Hepatic stellate cell (primary cell): ENCODE measurements at places on chromosomes 2 and 18.

GRCh38 chr2:43134571-43134889 lies 91.9 kb downstream of the ZFP36L2 start:
- DNase-seq, result no peak

DNA sequence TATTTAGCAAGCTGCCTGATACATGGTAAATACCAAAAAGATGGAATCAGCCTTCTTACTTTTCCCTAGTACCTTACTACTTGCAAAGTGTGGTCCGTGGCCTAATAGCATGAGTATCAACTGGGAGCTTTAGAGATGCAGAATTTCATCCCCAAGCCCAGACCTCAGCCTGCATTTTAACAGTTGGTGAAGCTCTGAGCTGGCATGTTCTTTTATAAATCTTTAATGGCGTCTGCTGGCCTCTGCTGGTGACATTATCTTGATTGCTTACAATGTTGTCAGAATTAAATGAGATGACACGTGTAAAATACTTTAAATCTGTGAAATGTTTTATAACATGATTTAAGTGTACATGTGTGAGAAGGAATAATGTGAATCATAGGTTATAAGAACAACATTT lies 115.1 kb upstream of the NOSTRIN start:
- DNase-seq, result no peak

DNA sequence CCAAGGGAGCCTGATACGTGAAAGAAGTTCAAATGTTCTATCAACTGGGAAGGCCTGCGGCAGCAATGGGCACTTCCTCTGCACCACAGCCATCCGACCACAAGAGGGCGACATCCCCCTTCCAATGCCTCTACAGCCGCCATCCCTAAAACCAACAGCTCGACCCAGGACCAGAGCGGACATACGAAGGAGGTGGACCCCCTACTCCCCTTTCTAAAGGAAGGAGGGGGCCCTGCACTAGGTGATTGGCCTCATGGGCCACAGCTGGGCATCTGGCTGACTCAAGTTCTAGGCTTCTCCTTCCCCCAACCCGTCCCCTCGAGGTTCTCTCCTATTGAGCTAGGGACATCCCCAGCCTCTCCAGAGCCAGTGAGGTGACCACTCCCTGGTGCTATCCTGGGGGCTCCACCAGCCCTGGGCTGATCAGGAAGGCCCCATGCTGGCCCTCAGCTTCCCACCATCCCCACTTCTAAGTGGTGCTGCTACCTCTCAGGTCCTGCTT lies 217.2 kb downstream of the TNS1 start:
- peak; percentile 79 for DNase-seq

DNA sequence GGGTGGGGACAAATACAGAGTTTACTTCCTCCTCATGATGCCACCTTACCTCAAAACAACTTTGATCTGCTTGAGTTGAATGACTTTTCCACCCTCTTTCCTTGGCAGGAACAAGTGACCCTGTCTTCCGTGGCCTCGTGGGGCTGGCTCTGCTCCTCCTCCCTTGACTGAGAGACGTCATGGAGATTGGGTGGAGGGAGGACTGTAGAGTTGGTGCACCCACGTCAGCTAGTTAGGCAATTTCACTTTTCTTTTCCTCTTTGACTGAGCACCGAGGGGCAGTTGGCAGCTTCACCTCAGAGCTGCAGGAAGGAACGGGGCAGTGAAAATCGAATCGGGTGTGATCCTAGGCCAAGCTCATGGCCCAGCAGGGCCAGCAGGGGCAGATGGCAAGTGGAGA lies at the start of gene SP140:
Gene SP140 (plus strand): TSS at position 251 of the 400 bp plus-strand sequence. CDS start 109 bp downstream, at position 360.
- DNase-seq, result no peak

GRCh38 chr2:101619191-101619591 lies 78.3 kb upstream of the MAP4K4 start:
- DNase-seq, result peak; percentile 17

DNA sequence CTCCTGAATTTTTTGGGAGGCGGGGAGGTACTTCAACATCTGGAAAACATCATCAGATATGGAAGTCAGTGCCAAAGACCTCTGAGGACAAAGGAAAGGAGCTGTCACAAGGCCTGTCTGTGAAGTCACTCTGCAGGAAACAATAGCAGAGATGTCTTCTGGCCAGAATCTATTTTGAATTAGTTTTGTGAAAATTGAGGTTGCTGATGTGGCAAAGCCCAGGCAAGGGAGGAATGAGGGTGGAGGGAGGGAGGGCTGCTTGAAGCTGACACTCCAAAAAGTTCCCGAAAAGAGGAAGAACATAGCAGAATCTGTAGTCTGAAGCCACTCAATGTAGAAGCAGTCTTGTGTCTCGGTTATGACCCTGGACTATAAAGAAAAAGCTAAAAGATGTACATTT lies 151.1 kb upstream of the LHCGR start:
- DNase-seq, result no peak

- peak; percentile 16 for DNase-seq
Observed at GRCh38 chr18:56748698-56749268, 97.6 kb downstream of the WDR7 start.

DNA sequence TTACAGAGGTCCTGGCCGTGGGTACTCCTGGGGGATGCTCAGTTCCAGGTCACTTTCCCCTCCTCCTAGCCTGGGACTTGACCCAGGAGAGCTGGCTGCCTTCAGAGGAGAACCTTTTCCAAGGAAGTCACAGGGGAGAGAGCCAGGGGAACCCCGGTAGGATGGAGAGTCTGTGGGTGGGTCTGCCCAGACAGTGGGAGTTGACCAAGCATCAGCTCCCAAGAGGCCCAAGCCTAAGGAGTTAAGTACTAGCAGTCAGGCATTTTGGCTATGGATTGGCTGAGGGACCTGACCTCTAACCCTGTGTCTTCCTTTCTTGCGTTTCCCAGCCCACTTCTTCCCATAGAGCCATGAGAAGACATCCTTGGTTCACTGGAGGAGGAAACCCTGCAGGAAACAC lies 48.8 kb upstream of the PLB1 start:
- no peak for DNase-seq

- DNase-seq, result peak; percentile 24
Observed at GRCh38 chr2:112465382-112465781, 16.6 kb upstream of the TTL start.

- DNase-seq, result no peak
Observed at GRCh38 chr2:223109341-223109740, 57.4 kb downstream of the KCNE4 start.

- DNase-seq, result no peak
Observed at GRCh38 chr2:121472470-121472993, 58.1 kb upstream of the RNU4ATAC start.

DNA sequence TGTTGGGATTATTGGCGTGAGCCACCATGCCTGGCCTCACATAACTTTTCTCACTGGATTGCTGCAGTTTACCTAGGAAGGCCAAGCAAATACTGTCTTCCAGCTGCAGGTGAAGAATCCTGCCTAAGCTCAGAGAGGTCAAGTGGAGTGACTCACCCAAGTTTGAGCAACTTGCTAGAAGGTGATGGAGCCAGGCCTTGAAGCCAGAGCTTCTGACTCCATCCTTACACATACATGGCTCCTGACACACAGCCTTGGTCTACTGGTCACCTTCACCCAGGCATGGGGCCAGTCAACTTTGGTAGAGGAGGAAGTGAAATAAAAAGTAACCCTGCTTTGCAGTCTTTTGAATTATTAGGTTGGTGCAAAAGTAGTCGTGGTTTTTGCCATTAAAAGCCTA lies 93.5 kb downstream of the VWA3B start:
- DNase-seq, result no peak

DNA sequence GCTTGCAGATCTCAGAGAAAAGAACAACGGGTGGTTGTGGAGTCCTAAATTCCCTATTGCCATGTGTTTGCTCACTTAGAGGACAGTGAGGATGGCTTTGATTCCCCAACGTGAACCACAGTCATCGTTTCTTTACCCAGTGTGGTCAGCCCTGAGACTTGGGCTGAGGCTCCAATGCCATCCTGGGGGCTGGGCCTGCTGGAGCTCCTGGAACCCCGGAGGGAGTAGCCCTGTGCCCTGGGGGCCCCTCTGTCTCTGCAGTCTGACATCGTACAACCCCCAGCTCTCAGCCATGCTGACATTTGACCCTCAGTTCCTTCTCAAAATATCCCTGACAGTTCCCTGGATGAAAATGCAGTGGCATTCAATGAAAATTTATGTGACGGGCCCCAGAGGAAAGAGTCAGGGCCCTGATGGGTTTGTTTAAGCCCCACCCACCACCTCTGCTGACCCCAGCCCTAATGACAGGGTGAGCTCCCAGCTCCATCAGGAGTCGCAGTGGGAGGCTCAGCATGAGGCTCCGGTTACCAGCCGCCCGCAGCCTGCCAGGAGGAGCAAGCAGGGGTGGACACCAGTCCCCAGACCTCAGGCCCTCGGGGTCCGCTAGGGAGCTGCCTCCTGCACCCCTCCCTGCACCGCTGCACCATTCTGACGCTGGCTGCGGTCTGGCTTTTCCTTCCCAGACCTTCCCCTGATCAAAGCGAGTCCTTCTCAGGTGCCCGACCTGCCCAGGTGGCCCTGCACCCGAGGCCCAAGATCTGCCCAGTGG lies 120.9 kb downstream of the TWIST2 start:
- DNase-seq, result no peak

DNA sequence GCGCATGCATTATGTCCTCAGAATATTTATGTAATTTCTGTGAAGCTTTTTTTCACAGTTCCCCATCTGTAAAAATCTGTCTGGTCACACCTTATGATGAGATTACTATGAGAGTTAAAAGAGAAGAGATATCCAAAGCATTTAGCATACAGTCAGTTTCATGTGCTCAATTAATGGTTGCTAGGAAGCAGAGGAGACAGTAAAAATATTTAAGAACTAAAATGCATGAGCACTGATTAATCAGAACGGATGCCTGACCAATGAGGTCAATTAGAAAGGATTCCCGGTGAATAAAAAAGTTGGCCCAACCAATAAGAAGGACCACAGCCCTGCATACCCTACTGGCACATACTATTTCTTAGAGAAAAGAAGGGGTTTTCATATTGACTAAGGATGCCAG lies 12.0 kb upstream of the CRIM1 start:
- DNase-seq, result no peak

GRCh38 chr2:170717991-170718589 lies 3.0 kb downstream of the SP5 start:
- DNase-seq, result no peak

DNA sequence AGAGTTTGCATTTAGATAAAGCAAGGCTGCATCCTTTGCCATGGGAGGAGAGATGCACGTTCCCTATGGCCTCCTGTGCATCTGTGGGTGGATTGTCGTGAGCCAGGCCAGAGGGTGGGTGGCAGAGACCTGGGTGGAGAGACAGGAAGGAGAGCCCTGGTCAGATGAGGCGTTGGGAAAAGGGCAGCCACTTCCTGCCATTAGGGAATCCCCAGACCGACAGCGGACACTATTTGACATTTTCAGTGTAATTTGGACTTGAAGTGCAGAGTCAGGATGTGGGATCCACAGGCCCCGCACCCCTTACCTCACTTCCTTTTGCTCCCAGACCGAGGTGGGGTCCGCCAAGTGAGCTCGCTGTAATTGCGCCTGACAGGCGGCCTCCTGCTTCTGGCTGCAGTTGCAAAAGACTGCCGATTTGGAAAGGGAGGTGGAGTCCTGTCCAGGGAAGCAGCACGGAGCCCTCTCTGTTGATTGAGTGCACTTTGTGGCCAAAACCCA lies 150.0 kb downstream of the DYSF start:
- no peak for DNase-seq

- DNase-seq, result no peak
Observed at GRCh38 chr2:192091476-192091875, 103.3 kb downstream of the TMEFF2 start.

DNA sequence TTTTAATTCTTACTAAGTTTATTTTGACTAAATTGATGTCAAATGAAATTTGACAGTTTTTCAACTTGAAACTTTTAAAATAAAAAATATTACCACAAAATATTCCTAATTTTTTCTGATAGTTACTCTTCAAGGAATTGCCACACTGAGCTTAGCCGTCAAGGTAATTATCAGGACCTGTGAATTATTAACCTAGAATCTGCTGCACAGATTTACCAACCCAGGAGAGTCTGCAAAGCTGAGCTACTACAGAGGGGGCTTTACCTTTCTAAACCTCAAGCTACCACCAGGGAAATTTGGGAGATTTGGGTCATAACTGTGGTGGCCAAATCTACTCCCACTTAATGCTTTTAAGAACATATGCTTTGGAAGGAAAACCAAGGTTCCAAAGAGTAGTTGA lies 324.6 kb downstream of the CCDC178 start:
- no peak for DNase-seq

DNA sequence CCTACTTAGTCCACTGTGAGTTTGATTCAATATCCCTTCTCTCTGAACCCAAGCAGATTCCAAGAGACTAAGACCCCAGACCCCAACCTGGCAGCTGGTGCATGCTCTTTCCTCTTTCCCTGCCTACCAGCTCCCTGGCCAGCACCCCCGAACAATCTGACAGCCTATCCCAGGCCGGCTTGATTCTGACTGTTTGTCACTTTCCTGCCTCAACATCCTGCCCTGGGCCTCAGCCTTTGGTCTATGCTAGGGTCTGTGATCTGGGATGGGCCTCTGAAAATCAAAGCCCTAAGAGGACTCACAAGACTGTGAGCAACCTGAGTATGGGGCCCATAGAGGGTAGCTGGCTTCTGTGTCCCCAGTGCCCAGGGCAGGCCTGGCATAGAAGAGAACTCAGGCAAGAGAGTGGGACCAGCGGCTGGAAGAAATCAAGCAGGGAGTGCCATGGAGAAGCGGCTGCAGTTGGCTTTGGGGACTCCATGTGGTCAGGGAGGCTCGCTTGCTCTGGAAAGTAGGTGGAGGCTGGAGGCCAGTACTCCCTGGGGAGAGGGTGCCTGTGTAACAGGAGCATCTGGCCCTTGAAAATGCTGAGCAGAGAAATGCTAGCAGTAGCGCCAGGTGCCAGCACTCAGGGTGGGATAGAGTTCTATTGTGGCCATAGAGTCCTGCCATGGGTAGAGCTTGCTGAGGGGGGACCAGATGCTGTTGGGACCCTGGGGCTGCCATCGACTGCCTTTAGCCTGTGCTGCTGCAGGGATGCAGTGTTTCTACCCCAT lies 343.9 kb downstream of the DYSF start:
- no peak for DNase-seq

GRCh38 chr18:29841631-29842030 lies 1200.9 kb downstream of the DSC3 start:
- DNase-seq, result no peak
